ENCODE measurements at places on chromosomes 12 and 14.

DNA sequence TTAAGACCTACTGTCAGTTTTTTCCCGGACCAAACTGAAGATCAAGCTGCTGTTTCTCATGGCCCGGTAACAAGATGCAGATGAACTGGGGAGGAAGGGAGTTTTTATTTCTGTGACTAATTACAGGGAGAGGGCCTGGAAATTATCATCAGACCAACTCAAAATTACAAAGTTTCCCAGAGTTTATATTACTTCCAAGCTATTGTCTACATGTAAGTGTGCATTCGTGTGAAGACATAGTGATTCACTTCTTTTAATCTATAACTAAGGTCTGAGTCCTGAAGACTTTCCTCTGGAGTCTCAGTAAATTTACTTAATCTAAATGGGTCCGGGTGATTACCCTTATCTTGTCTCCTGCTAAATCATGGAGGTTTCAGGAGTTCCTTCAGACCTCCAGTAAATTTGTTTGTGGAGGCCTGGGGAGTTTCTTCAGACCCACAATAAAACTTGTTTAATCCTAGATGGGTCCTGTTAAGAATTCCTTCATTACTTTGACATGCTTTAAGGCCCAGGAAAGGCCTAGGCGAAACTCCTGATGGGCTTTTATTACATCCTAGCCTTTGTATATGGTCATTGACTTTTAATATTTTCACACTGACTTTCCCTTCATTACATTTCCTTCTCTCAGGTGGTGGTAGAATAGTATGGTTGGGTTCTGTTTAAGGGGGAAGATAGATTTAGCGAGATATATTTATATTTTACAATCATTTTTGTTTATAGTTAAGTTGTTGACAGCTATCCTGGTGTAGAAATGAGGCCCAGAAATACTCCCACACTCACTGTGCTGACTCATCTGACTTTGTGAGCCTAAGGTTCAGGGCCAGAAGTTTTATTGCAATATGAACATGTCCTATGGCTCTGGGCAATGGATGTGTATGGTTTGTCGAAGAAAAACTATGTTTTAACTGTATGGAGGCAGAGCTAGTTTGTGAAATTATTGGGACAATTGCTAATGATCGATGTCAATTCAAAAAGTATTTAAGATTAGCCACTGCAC is 627.0 kb upstream of the FBXO33 start:
- DNase-seq, result no peak

GRCh38 chr12:105084251-105085250 is at the start of gene ALDH1L2:
TSS of gene ALDH1L2 (minus strand) at chr12:105084458. CDS start at chr12:105084436, 22 bp downstream.
- no peak for DNase-seq

DNA sequence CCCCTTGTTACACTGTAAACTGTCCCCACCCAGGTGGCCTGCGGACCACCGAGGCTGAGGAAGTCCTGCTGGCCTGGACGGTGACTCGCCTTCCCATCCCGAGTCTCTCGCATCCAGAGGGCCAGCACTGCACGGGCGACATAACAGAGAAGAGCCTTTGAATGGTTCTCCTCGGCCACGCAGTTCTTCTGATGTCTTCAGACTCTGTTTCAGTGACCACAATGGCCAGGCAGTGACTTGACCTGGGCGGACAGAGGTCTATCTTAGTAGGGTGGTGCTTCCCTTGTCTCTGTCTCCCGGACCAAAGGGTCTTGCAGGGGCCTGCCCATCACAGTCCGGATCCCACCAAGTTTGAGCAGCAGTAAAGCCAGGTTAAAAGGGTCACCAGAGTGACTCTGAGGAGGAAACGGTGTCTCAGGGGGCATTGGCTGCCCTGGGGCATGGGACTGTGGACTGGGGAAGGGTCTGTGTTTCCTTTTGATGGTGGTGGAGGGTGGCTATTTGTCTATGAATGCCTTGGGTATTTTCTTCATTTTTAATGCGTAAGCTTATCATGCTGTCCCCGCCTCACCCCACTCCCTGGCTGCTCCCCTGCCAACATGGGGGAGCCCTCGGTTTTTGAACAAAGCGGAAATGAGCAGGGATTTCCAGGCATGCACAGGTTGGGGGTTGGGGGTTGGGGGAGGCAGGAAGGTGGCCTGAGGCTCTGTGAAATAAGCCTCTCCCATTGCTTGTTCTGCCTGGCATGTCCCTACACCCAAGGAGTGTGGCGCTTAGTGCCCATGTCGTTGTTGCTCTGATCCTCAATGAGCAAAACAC is 10.3 kb downstream of the KRT85 start:
- no peak for DNase-seq

- DNase-seq, result no peak
Measured at GRCh38 chr14:70887207-70887681, 20.0 kb upstream of the PCNX1 start.

GRCh38 chr12:19894803-19895202 is 455.5 kb downstream of the AEBP2 start:
- DNase-seq, result no peak

DNA sequence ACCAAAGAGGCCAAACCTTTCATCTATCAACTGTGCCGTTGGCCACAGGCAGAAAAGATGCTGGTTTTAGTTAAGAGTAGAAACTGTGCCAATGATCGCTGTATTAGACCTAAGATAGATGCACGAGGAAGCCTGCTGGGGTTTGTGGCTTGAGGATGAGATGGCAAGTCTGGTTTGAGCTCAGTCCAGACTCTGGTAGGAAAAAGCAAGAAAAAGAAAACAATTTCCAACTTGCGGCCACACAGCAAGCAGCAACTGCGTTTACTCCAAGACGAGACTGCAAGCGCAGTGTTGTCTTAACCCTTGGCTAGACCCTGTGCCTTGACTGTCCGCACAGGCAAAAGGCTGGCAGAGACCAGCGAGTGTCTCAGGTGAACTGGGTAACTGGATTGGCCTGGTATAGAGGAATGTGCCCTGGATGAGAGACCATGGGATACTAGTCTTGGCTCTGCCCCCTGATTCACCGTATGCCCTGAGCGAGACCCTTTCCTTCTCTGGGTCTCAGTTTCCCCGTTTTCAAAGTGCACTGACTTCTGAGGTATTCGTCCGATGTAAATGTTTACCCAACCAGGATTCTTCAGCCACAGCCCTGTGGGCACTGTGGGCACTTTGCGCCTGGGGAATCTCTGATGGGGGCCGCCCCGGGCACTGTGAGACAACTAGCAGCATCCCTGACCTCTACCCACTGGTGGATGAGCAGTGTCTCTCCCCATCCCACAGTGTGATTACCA is 113.4 kb downstream of the DICER1 start:
- no peak for DNase-seq

DNA sequence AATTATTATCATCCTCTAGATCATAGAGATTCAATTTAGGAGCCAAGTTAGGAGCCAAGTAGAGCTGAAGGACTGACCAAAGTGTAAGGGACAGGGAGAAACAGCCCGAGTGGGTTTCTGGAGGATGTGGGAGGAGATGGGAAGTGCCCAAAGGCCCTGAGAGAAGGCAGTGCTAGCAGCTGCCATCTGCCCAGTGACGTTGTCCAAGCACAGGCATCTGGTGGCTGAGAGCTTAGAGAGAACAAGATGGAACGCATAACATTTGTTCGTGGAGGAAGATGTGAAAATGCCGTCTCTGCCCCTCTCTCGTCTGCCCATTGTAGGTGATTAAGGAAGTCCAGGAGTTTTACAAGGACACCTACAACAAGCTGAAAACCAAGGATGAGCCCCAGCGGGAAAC is 34.7 kb downstream of the CD9 start:
- DNase-seq, result no peak

DNA sequence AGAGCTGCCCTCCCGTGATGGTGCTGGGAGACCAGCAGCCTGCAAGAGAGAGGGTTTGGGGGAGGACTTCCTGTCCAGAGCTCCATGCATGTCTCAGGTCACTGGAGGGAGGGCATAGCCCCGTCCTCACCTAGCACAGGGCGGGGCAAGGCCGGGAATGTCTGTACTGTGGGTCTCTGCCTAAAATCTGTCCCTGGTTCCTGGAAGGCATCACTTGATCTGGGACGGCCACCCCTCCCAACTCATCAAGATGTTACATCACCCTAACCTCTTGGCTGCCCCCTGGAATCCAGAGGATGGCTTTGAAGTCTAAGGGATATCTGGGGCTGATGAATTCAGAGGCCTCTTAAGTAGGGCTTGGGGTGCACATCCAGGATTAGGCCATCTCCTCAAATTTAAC is 37.0 kb upstream of the MEG3 start:
- no peak for DNase-seq

DNA sequence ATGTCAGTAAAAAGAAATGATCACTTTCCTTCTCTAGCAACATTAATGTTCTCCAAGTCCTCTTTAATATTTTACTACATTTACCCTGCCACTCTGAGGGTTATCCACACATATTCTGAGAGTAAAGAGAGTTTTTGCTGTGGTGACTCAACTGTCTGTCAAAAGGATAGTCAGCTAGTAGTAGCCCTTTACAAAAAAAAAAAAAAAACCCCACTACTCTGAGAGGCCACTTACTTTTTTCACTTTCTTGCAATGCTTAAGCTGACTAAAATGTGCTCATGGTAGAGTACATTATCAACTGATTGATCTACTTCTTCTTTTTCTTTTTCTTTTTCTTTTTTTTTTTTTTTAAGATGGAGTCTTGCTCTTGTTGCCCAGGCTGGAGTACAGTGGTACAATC is 27.6 kb upstream of the PPM1A start:
- DNase-seq, result no peak

- no peak for DNase-seq
Measured at GRCh38 chr14:35355981-35356841, 48.3 kb downstream of the NFKBIA start.

GRCh38 chr12:45644541-45644940 is 85.0 kb upstream of the ARID2 start:
- DNase-seq, result no peak

- DNase-seq, result no peak
Measured at GRCh38 chr12:112347581-112347982, 34.6 kb downstream of the HECTD4 start.

GRCh38 chr12:26138860-26139259 is 14.0 kb upstream of the BHLHE41 start:
- no peak for DNase-seq

DNA sequence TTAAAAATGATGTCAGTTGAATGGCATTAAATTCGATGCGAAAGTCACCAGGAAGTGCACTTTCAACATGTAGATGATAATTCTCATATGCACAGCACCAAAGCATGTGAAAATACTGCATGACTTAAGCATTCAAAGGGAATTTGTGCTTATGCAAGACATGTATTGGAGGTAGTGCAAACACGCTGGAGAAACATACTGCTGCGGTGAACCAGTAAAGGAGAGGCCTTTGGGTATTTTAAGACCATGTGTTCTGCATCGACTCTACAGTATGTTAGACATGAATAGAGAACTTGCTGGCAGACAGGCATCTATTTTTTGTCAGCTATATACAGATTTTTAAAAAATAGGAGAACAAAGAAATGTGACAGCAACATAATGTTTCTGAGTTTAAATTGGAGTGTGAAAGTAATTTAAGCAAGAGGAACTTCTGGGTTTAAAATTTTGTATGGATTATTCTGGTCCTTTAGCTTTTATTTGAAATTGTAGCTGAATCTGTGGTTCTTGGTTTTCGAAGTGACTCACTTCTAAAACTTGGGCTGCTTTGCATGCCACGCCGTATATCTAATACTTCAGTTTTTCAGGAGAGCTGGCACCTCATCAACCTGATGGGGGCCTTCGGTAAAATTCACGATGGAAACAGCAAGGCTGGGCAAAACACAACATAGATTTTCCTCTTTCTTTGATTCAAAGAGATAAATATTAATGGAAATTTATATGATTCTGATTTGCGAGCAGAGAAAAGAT is 408.7 kb downstream of the APAF1 start:
- DNase-seq, result no peak

DNA sequence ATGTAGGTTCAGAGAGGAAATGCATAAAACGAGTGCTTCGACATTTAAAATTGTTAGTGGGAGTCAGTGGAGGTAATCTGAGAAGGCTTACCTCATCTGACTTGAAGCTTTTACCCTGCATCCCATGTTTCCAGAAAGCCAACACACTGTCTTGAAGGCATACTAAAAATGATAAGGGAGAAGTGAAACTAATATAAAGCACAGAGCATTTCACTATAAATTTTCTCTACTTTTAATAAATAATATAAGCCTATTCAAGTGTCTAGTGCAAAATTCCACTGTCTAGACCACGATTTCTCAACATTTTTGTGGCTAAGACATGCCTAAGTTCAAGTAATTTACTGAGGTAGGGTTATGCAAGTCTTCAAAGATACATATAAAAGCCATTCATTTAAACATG is 29.1 kb upstream of the CDKL1 start:
- no peak for DNase-seq

DNA sequence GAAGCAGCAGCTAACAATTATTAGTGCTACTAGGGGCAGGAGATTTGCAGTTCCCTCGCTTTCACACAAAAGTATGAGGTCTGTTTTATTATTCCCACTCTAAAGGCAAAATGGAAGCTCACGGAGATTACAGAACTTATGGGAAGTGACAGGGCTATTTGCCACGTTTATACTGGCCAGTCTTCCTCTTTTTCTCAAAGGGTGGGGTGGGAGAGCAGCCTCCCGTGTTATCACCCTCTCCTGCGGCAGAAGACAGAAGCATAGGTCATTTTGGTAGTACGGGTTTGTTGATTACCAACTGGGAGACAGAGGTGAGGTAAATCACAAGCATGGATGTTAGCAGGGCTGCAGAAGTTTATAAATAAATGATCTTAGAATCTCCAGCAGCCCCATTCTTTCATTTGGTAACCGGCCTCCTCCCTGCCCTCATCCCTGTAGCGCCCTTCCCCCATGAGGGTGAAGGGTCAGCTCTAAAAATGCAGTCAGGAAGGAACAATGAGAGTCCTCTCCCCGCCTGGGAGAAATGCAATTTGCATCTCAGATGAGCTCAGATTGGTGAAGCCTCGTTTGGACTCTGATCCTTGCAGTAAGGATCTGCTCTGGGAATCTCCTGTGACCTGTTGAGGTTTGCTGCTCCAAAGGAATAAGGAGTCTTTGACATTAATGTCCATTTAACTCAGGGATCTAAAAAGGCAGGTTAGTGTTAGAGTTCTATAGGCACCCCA is 44.7 kb upstream of the SINHCAF start:
- no peak for DNase-seq

- no peak for DNase-seq
Measured at GRCh38 chr12:24989216-24989615, 40.3 kb upstream of the BCAT1 start.
